ENCODE measurements at places on chromosomes 6 and 20.

DNA sequence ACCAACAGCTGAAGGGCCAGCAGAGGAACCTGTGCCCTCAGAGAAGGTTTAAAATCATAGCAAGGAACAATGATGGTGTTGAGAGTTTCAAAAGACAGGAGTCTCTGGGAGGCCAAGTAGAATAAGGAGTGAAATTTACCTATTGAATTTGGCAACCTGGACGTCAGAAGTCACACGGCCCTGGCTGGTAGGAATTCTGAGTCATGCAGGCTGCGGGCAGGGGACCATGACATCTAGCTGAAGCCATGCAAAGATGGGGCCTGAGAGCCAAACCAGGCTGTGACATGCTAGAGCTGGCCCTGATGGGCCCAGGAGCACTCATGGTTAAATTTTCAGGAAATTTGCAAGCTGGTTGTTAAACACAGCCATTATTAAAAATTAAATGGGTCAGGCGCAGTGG, 64.0 kb upstream of the SNX9 start:
- DNase-seq = no peak

GRCh38 chr6:127030836-127031235, 87.6 kb upstream of the RSPO3 start:
- DNase-seq = no peak

DNA sequence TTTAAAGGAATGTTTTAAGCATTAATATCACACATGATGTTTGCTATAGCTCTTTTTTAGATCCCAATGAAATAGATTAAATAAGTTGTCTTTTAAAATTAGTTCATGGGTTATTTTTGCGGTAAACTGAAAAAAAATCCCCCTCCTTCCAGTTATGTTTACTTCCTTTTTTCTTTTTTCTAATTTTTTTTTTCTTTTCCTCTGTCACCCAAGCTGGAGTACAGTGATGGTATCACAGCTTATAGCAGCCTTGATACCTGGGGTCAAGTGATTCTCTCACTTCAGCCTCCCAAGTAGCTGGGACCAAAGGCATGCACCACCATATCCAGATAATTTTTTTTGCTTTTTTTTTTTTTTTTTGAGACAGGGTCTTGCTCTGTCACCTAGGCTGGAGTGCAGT, 17.8 kb upstream of the SCAF8 start:
- DNase-seq = no peak

DNA sequence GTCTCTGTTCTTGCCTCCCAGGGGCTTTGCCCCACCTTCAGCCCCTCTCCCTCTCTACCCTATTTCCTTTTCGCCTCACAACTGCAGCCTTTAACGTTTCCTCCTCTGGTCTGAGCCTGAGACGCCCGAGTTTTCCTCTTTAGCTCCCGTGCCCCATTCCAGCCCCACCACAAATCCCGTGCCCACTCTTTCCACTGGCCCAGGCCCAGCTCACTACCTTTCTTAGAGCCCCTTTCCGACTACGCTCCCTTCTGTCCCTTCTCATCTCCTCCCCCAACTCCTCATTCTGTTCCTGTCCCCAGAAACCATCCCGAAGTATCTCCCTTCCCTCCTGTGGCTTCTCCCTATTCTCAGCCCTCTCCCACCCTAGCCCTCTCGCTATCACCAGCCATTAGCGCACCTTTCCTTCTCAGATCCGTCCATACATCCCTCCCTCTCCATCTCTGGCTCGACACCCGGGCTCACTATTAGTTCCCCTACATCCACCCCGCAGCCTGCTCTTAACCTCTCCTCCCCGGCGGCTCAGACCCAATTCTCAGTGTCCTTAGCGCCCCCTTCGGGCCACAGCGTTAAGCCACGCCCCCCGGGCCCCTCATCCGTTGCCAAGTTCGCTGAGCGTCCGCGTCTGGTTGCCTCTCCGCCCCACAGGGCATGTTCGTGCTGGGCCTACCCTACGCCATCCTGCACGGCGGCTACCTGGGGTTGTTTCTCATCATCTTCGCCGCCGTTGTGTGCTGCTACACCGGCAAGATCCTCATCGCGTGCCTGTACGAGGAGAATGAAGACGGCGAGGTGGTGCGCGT, 2.7 kb downstream of the SLC32A1 start:
- no peak for DNase-seq

- no peak for DNase-seq
These were observed 712.0 kb upstream of the NRSN1 start for GRCh38 chr6:23414051-23414445.

DNA sequence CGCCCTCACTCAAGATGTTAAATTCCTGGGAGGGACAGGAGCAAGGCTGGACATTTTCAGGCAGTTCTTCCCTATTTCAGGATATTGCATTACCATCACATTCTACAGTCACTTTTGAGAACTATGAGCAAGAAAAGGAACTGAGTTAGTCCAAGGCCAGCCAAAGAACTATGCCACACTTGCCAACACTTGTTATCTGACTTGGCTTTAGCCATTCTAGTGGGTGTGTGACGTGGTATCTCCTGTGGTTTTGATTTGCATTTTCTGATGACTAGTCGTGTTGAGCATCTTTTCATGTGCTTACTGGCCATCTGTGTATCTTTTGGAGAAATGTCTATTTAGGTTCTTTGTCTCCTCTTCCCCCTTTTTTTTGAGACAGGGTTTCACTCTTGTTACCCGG, 12.0 kb downstream of the XRN2 start:
- no peak for DNase-seq

All from stimulated activated CD8-positive, alpha-beta memory T cell treated with anti-CD3 and anti-CD28 coated beads, Interleukin-4, amount 100 ng/mL, for 1 hour (primary cell).